T-cell (primary cell): ENCODE measurements at places on chromosomes 1 and 21. TPM values are rescaled to one million over a fixed set of nuclear protein-coding genes. Genes with fewer than 3 reads are reported as not detected.

The SYCP1 gene
- not detected for total RNA-seq

The UMODL1 gene
- total RNA-seq, result 0.99 TPM

The TDRD5 gene
- total RNA-seq, result not detected

The PRRX1 gene
- 0.50 TPM for total RNA-seq
